ENCODE measurements at places on chromosomes 5 and 9.

- no peak for DNase-seq
Measured at GRCh38 chr5:108634617-108635288, 112.9 kb upstream of the FER start.

DNA sequence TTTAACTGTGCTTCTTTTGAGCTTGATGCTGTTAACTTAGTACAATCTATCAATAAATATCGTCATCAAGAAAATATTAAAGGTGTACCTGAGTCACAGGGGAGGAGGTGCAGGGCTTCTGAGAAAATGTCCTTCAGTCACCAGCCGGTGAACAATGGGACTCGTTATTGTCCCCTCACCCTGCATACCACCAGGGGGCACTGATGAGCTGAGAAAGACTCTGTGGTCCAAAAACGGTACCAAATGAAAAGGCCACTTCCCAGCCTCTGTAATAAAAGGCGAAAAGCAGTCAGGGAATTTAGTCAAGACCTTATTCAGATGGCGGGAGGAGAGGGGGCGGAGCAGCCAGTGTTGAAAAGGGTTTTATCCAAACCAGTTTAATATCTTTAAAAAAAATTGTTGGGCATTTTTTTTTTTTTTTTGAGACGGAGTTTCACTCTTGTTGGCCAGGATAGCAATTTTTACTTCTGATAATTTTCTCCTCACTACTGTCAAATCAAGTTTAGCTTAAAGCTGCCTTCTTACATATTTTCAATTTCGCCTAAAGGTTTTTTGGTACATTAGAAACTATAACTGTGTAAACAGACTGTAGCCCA, 271.9 kb upstream of the ADAMTS16 start:
- DNase-seq, result peak; percentile 68

GRCh38 chr5:151819830-151820229, 48.1 kb downstream of the G3BP1 start:
- no peak for DNase-seq

DNA sequence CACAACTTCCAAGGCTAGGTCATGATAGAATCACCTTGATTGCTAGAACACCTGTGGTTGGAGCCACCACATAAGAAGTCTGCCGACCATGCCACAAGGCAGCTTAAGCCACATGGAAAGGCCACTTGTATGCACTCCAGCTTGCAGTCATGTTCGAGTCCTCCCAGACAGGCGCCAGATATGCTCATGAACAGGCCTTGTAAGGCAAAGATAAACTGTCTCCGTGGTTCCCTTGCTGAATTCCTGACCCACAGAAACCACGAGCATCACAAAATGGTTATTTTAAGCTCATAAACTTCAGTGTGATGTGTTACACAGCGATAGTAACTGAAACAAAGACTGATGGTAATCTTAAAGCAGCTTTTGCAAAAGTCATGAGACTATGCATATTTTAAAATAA, 188.4 kb upstream of the DAPK1 start:
- no peak for DNase-seq

DNA sequence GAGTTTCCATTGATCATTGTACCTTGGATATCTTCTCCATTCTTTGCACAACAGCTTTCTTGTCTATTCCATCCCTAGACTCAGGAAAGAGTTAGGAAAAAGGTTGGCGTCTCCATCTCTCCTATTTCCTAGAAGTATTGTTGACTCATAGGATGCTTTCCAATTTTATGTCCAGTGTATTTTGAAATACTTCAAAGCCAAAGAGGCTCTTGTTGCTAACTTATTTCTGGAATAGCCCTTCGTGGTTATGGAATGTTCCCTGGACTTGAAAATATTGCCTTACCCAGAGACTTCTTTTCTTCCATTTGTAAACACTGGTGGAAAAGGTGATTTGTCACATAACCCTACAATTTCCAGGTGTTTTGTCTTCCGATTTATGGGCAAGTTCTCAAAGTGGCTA, 402.3 kb upstream of the ZNF608 start:
- no peak for DNase-seq

GRCh38 chr5:107431998-107432397, 238.7 kb downstream of the EFNA5 start:
- DNase-seq, result no peak

GRCh38 chr9:71928376-71928775, 16.9 kb downstream of the C9orf85 start:
- DNase-seq, result no peak

GRCh38 chr9:38315085-38315595, 77.4 kb upstream of the ALDH1B1 start:
- no peak for DNase-seq

Measured in activated CD4-positive, alpha-beta T cell treated with anti-CD3 and anti-CD28 coated beads, Interleukin-2, Interleukin-6, amounts not matched to agents 100 ng/mL and 50 ng/mL, durations not matched to agents 16 hours and 8 hours (primary cell).